ENCODE measurements at places on chromosomes 1 and 21.

DNA sequence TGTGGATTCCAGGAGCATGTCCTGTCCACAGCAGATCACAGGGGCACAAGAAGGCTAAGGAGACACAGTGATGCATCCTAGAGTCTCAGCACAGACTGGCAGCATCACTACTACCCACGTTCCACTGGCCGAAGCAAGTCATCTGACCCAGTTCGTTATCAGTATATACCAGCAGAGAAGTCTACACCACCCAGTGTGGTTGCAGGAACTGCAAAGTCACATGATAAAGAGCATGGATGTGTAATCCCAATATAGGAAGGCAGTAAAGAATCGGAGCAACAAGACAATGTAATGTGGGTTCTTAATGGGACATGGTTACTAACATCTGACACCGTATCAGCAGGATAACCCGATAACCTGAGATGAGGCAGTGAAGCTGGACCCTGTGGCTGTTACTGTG is 246.6 kb downstream of the RRAGC start:
- no peak for DNase-seq

- no peak for DNase-seq
Observed at GRCh38 chr1:21670059-21670881, 1.1 kb upstream of the RAP1GAP start.

- DNase-seq: no peak
Observed at GRCh38 chr1:98502937-98503336, 158.6 kb upstream of the SNX7 start.

- DNase-seq: no peak
Observed at GRCh38 chr1:206970446-206970845, at the start of gene FCAMR. FCAMR (minus strand) TSS chr1:206970460; CDS start chr1:206970125, 335 bp downstream.

DNA sequence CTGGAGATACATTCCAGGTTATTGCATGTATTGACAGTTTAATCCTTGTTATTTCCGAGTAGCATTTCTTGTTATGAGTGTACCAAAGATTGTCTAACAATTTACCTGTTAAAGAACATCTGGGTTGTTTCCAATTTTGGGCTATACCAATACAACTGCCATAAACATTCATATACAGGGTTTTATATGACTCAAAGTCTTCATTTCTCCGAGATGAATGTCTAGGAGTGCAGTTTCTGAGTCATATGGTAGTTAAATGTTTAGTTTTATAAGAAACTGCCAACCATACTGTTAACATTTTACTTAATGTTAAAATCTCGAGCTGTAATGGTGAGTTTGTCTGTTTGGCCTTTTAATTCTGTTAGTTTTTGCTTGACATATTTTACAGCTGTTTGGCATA is 10.0 kb downstream of the RAB4A start:
- DNase-seq: no peak

DNA sequence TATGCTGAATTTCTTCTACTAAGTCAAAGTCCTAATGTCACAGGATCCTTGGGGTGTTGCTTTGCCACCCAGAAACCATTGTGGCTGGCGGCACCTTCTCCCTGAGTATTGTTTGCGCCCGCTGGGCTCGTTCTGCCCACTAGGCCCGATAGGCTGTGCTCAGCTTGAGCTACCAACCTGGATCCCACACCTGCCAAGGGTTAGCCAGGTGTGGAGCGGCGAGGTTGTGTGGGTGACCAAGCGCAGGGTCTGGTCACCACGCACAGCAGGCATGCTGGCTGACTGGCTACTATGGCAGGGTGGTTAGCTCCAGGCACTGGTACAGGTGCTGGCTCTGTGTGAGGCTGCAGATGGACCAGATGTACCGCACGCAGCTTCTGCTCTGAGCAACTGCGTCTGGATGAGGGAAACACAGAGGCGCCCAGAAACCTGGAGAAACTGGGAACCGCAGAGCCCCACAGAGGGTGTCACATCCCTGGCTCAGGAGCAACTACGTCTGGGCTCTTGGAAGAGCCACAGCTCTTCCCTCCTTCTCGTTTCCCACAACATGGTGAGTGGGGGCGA is 50.3 kb upstream of the SCYL3 start:
- DNase-seq: no peak

GRCh38 chr1:115184260-115184950 is 95.1 kb upstream of the TSPAN2 start:
- DNase-seq: peak; percentile 63

DNA sequence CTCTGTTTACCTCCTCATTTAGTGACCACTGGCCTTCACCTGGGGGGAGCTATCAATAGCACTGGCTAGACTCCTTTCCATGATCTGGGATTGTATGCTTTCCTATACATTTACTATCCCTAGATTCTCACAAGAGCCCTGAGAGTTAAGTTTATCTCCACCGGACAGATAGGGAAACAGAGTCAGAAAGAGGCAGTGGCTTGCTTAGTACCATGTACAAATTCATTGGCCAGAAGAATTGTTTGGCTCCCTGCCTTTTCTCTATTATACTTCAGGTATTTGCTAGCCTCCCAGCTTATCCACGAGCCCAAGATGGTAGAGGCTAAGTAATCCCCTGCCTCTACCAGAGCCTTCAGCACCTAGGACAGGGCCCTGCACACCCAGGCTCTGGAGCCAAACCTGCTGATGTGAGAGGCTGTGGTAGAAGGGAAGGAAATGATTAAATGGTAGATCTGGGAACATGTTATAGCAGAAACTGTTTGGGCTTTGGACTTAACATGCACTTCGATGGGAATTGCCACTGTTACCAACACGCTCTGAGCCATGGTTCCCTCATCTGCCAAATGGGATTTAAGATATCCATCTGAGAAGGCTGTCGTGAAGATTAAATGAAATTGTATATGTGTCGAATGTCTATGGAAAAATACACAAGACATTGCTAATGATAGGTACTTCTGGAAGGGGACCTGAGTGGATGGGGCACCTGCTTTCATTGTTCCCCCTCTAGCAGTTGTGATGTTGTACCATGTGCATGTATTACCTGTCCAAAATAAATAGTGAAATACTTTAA is 3.1 kb upstream of the BLACAT1 start:
- DNase-seq: peak; percentile 64

DNA sequence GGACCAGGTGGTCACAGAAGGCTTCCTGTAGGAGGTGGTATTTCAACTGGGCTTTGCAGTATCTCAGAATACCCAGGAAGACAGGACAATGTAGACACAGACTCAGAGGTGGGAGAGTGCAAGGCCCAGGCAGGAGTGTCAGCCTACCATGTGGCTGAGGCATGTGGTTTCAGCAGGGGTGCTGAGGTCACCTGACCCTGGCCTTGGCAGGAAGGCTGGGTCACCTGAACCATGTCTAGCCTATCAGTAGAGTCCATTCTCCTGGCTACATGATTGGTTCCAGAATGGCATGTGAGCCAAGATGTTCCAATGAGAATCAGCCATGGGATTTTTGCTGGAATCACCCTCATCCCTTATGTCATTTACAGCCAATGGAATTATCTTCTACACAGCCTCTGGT is 169.4 kb downstream of the ACTL8 start:
- DNase-seq: no peak

Measured in activated CD4-positive, alpha-beta memory T cell treated with anti-CD3 and anti-CD28 coated beads for 36 hours (primary cell).